Dermis lymphatic vessel endothelial cell (primary cell): ENCODE measurements at places on chromosomes 2 and 18. TPM values are rescaled to one million over a fixed set of nuclear protein-coding genes. Genes with fewer than 3 reads are reported as not detected.

TWIST2 gene
- 0.09 and 0.54 TPM in 2 replicates for total RNA-seq

GAL3ST2 gene
- total RNA-seq = not detected in 2 replicates

OST4 gene
- total RNA-seq = 403 and 523 TPM in 2 replicates

PLEKHM3 gene
- total RNA-seq = 10.4 and 12.8 TPM in 2 replicates

RAB12 gene
- 48.4 and 51.4 TPM in 2 replicates for total RNA-seq

CTNNA2 gene
- not detected in 2 replicates for total RNA-seq

TBR1 gene
- under 0.01 and 0.09 TPM in 2 replicates for total RNA-seq

RNF152 gene
- total RNA-seq = 126 and 189 TPM in 2 replicates

ASXL3 gene
- total RNA-seq = under 0.01 and 0.17 TPM in 2 replicates

DLX1 gene
- total RNA-seq = 0.09 TPM in 1 of 2 replicates, not detected in the other

HRH4 gene
- not detected in 2 replicates for total RNA-seq

ARHGAP25 gene
- 11.2 and 15.0 TPM in 2 replicates for total RNA-seq

AGXT gene
- total RNA-seq = not detected in 2 replicates

PIEZO2 gene
- 311 and 447 TPM in 2 replicates for total RNA-seq

PAX8 gene
- 0.11 and 0.17 TPM in 2 replicates for total RNA-seq

GALNT5 gene
- total RNA-seq = under 0.01 TPM in 2 replicates

SIX3 gene
- not detected in 2 replicates for total RNA-seq

CAPN14 gene
- under 0.01 and 0.09 TPM in 2 replicates for total RNA-seq

BMP10 gene
- total RNA-seq = not detected in 2 replicates

MAP3K20 gene
- 24.3 and 26.9 TPM in 2 replicates for total RNA-seq

NT5DC4 gene
- not detected in 2 replicates for total RNA-seq

LOXL3 gene
- 0.87 and 1.2 TPM in 2 replicates for total RNA-seq

PPM1G gene
- total RNA-seq = 87.2 and 94.8 TPM in 2 replicates

UGT1A8 gene
- total RNA-seq = not detected in 2 replicates

DUSP2 gene
- 0.43 and 1.2 TPM in 2 replicates for total RNA-seq

RALB gene
- 166 and 294 TPM in 2 replicates for total RNA-seq

C2orf66 gene
- 0.09 TPM in 1 of 2 replicates, not detected in the other for total RNA-seq

PLGLB1 gene
- total RNA-seq = 0.11 and 1.7 TPM in 2 replicates

SCN1A gene
- total RNA-seq = 0.09 and 0.43 TPM in 2 replicates

PAIP2B gene
- total RNA-seq = 1.1 and 2.0 TPM in 2 replicates

MOGAT1 gene
- not detected in 2 replicates for total RNA-seq

DAW1 gene
- not detected in 2 replicates for total RNA-seq

ADD2 gene
- total RNA-seq = 2.1 and 23.2 TPM in 2 replicates

GKN1 gene
- total RNA-seq = not detected in 2 replicates

NIF3L1 gene
- 12.0 and 12.3 TPM in 2 replicates for total RNA-seq

MRO gene
- 0.22 TPM in 1 of 2 replicates, not detected in the other for total RNA-seq

RNMT gene
- total RNA-seq = 21.7 TPM in 2 replicates

ABCB11 gene
- total RNA-seq = not detected in 2 replicates

HOXD13 gene
- under 0.01 TPM in 1 of 2 replicates, not detected in the other for total RNA-seq

FOXI3 gene
- total RNA-seq = not detected in 2 replicates

GPC1 gene
- 5.0 and 11.4 TPM in 2 replicates for total RNA-seq

REG1A gene
- not detected in 2 replicates for total RNA-seq

RUFY4 gene
- total RNA-seq = not detected in 2 replicates

TFCP2L1 gene
- not detected in 2 replicates for total RNA-seq
